ENCODE measurements at places on chromosomes 5 and 9.

DNA sequence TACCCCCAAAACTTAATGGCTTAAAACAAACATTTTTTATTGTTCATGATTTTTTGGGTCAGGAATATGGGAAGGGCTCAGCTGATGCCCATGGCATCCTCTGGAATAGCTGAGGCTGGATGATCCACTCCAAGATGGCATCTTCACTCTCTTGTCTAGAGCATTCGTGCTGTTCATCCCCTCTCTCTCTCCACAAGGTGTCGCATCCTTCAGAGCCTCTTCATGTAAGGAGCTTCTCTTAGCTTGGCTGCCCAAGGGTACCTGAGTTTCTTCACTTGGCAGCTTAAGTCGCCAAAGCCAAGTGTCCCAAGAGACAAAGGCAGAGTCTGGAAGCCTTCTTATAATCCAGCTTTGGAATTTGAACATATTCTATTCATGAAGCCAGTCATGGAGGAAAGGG is 294.7 kb downstream of the CHSY3 start:
- DNase-seq = no peak

- DNase-seq = peak; percentile 48
Observed at GRCh38 chr9:37408933-37409710, 13.4 kb upstream of the GRHPR start.

- DNase-seq = no peak
Observed at GRCh38 chr9:89850631-89851325, 246.0 kb downstream of the GADD45G start.

GRCh38 chr5:136000932-136001331 is 27.9 kb upstream of the TGFBI start:
- no peak for DNase-seq

DNA sequence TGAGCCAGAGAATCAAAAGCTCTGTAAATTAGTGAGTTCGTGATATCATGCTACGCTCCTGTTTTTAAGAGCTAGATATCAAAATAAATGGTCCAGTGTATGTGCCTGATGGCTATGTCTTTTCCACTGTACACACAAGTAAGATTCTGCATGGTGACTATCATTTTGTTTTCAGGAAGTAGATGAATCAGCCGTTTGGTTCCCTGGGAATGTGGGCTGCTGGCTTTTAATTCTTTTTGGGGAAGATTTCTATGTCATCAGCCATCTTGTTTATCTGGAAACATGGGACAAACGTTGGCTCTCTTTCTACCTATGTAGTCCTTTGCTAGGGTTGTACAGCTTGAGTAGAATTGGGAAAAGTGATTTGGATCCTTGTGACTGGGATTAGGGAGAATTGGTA is 126.7 kb downstream of the GRIA1 start:
- no peak for DNase-seq

DNA sequence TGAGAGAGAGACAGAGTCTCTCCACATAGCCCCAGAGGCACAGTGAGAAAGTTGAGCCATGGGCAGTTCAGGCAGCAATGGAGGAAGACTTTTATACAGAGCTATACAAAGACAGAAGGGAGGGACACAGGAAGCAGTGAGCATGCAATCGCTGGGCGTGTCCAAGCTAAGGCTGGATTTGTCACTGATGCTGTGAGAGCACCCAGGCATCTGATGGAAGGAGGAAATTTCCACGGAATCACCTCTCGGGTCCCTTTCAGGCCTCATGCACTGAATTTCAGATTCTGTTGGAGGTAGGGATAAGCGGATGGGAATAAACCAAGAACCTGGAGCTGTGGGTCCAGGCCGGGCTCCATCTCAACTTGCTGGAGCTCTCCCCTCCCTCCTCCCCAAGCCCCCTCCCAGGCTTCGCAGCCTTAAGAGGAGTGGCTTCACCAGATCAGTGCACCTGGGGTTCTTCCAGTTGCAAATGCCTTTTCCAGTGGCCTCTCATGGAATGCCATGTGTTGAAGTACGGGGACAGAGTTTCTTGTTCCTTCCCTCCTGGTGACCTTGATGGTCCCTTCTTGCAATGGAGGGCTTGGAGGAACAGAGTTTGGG is 114.8 kb upstream of the ALDH1B1 start:
- DNase-seq = no peak

DNA sequence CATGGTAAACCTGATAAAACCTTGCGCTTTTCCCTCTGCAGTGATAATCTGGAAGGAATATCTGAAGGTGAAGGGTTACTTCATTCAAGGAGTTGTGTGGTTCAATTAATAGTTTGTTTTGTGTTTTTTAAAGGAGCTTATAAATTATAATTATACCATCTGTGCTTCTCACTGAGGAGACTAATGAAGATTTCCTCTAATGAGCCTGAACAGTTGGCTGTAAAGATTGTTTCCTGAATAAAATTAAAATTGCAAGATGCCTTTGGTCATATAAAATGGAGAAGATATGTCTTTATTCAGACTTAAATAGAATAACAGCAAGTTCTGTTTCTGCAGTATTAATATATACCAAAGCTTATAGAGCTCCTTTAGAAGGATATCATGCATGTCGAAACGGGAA is 59.9 kb downstream of the GAPVD1 start:
- no peak for DNase-seq

GRCh38 chr5:88716101-88716500 is 166.9 kb downstream of the MEF2C start:
- DNase-seq = no peak

DNA sequence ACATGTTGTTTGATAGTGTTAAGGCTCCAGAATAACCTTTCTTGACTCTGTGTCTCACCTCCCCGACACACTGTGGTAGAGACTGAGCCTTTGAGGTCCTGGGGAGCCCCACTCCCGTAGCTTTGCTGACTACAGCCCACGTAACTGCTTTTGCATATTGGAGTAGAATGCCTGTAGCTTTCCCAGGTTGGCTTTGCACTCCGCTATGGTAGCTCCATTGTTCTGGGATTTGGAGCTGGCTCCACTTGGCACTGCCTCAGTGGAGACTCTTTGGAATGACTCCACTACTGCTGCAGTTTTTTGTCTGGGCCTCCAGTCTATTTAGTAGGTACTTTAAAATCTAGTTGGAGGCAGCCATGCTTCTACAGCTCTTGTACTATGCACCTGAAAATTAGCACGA is 56.2 kb upstream of the ANXA1 start:
- no peak for DNase-seq

- no peak for DNase-seq
Observed at GRCh38 chr5:34899066-34899465, 16.2 kb downstream of the RAD1 start.

DNA sequence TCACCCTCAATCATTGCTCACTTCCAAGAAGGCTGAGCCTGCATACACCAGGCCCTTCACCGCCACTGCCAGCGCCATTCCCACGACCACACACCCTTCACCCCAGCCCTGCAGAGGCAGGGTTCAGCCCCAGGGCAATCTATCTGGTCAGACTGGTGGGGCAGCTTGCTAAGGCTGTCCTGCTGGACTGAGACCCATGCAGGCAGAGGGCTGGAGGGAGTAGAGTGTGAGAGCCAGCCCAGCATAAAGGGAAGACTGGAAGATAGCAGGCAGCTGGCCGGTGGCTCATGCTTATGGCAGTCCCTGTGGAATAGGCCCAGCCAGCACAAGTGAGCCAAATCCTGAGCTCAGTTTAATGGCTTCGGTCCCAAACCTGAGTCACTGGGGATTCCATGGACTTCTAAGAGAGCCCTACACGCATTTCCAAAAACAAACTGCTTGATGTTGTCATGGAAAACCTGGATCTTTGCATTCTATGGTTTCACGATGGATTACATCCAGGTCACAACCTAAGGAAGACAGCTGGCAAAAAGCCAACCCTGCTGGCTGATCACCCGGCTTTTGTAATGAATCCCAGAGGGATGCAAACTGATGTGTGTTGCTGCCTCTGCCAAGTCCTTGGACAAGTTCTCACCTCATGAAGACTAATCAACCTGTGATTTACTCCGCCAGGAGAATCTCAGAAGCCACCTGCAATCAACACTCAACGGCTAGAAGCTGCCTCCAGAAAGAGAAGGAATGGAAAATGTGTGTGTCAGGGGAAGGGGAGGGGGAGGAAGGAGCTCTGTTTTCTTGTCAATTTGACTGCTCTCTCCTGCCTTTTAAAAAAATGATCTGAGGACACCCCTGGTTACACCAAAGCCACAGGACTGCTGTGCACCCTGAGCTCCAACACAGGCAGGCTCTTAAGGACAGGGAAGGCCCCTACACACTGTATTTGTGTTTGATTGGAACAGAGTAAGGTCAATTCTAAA is 143.6 kb downstream of the LHFPL2 start:
- no peak for DNase-seq

DNA sequence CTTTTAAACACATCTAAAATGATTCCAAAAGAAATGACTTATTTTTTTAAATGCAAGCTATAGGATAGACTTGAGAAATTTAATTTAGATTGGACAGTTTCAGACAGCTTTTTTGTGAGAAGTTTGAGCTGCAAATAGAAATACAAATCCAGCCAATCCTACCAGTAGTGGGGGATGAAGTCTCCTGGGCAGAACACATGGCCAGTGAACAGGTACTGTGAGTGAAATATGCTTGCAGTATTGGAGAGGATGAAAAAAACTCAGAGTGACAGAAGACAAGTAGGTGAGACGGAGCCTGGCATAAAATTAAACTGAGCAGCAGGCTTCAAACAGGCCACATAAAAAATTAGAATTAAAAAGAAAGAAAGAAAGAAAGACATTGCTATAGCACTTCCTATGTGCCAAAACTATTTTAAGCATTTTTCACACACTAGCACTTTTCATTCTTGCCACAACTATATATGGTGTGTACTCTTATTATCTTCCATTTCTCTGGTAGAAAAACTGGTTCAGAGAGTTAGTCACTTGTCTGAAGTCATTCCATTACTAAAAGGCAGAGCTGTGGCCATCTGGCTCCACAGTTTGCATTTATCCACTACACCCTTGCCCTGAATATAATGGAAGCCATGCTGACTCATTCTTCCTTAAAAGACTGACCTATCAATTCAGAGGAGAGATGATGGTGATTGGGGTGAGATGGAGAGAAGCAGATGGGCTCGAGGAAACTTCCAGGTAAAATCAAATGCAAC is 310.2 kb upstream of the CTNND2 start:
- no peak for DNase-seq

DNA sequence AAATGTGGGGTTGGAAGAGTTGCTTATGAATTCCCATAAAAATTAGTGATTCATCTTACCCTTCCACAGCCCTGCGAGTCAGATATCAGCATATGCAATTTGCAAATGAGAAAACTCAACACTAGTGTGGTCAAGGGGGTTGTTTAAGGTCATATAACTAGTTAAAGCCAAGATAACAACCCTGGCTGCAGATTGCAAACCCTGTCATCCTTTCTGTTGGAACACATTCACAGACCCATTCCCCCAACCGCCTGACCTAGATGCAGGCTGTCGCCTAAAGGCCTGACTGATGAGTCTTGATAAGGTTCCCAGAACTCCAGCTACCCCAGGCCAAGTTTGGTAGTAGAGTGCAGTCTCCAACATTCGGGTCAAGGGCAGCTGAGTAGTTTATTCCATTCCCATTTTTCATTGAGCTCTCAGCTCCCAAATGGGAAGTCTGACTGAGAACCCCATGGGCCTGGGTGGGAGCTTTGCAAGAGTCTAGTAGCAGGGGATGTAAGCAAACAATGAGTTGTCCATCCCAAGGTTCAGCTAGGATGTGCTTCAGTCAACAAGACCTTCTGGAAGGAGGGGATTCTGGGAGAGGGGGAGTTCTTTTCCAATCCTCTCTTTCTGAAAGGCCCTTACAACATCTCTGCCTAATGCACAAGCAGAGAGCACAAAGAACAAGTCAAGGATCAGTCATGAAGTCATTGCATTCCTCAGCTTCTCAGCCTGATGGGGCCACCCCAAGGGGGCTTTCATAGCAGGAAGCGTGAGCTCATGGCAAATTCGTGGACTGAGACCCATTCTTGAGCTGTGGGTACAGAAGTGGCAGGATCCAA is 40.3 kb downstream of the ADAM19 start:
- no peak for DNase-seq

GRCh38 chr5:136149891-136150290 is 17.2 kb downstream of the SMAD5 start:
- DNase-seq = no peak

- DNase-seq = no peak
Observed at GRCh38 chr9:78826527-78826926, 529.6 kb downstream of the PSAT1 start.

GRCh38 chr5:167426501-167426900 is 864.9 kb upstream of the WWC1 start:
- DNase-seq = no peak

DNA sequence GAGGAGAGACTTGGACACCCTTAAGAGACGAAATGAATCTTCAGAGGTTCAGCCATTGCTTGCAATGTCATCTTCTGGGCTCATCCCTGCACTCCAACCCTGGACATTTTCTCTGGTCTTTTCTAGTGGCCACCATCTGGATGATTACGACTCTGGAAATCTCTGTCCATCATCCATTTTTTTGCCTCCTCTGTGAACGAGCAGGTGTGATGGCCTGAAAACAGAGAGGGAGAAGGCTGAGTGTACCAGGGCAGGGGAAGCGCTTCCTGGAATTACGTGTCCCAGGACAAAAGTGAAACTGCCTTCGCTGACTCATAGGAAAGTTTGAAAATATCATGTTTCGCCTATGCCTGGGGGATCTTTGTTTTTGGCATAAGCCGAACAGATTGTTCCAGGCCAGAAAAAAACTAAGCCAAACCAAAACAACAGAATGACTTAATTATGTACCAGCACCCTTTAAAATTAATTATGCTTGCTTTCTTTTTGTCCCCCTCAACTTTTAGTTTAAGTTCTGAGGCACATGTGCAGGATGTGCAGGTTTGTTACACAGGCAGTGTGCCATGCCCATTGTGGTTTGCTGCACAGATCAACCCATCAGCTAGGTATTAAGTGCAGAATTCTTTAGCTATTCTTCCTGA is 31.9 kb downstream of the ANKRD33B start:
- DNase-seq = no peak

- DNase-seq = no peak
Observed at GRCh38 chr9:72917892-72918509, 34.9 kb downstream of the ALDH1A1 start.

GRCh38 chr5:61670941-61671340 is 338.9 kb downstream of the ZSWIM6 start:
- no peak for DNase-seq

GRCh38 chr5:34682926-34683623 is 26.9 kb downstream of the RAI14 start:
- DNase-seq = no peak
